Thymus (tissue), 14 donors: ENCODE measurements at places on chromosomes 7 and 10. TPM values are rescaled to one million over a fixed set of nuclear protein-coding genes. Genes with fewer than 3 reads are reported as not detected.

The KLF14 gene
- 0.05 TPM for total RNA-seq

The NPFFR1 gene
- total RNA-seq, result 0.05 TPM

The STYXL1 gene
- total RNA-seq, result 36.9 TPM

The COL17A1 gene
- total RNA-seq, result 75.3 TPM

The AKR1C4 gene
- not detected for total RNA-seq

The ASB10 gene
- total RNA-seq, result not detected

The TACR2 gene
- 0.05 TPM for total RNA-seq

The SPDYE16 gene
- total RNA-seq, result 0.14 TPM

The ALOX5 gene
- 6.7 TPM for total RNA-seq

The PNPLA8 gene
- 32.1 TPM for total RNA-seq

The MRPS24 gene
- total RNA-seq, result 107 TPM

The BAG3 gene
- total RNA-seq, result 1.7 TPM

The CFAP46 gene
- 0.09 TPM for total RNA-seq

The FAM25G gene
- total RNA-seq, result 1.2 TPM

The PLXDC2 gene
- total RNA-seq, result 8.0 TPM

The STRIP2 gene
- total RNA-seq, result 1.9 TPM

The CPA4 gene
- 0.99 TPM for total RNA-seq

The ZCCHC24 gene
- 1.2 TPM for total RNA-seq

The GBX1 gene
- total RNA-seq, result not detected

The TPK1 gene
- total RNA-seq, result 6.7 TPM

The PSD gene
- total RNA-seq, result 4.6 TPM

The CDH23 gene
- total RNA-seq, result 9.1 TPM

The TRRAP gene
- total RNA-seq, result 11.3 TPM

The GSTO2 gene
- total RNA-seq, result 5.6 TPM

The MLXIPL gene
- 0.05 TPM for total RNA-seq

The CLDN3 gene
- 6.0 TPM for total RNA-seq

The TAS2R39 gene
- total RNA-seq, result not detected
